ENCODE measurements at places on chromosomes 6 and 20.

GRCh38 chr6:13436399-13437217, 50.8 kb downstream of the GFOD1 start:
- no peak for DNase-seq
- H3K27ac ChIP-seq: no peak overlapping the region
- H3K36me3 ChIP-seq: no peaks in the 10 kb centered on the region
- H3K4me3 ChIP-seq: no peak overlapping the region
- no peaks in the 10 kb centered on the region for H3K27me3 ChIP-seq

DNA sequence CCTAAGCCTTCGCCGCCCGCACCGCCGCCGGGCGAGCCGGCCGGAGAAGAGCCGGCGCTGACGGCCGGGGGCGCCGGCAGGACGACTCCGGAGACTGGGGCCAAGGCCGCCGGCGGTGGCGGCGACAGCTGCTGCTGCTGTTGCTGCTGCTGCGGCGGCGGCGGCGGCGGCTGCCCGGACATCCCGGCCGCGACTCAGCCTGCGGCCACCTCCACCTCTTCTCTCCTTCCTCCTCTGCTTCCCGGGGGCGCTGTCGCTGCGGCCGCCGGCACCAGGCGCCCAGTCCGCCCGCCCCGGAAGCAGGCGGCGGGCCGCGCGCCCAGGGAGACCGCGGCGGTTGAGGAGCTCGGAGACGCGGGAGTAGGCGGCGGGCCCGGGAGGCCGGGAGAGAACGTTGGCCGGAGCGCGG, 307 bp downstream of the RANBP9 start:
- peak overlapping the region; percentile 87 for H3K27ac ChIP-seq
- H3K4me1 ChIP-seq: peaks cover 24% of the 10 kb centered on the region
- H3K27me3 ChIP-seq: no peaks in the 10 kb centered on the region
- no peak for DNase-seq
- peak overlapping the region; percentile 99 for H3K4me3 ChIP-seq

GRCh38 chr6:148493424-148493823, 150.8 kb downstream of the SASH1 start:
- DNase-seq: peak; percentile 27
- peaks cover 70% of the 10 kb centered on the region for H3K4me1 ChIP-seq
- H3K27me3 ChIP-seq: no peaks in the 10 kb centered on the region
- H3K36me3 ChIP-seq: peaks cover 15% of the 10 kb centered on the region

DNA sequence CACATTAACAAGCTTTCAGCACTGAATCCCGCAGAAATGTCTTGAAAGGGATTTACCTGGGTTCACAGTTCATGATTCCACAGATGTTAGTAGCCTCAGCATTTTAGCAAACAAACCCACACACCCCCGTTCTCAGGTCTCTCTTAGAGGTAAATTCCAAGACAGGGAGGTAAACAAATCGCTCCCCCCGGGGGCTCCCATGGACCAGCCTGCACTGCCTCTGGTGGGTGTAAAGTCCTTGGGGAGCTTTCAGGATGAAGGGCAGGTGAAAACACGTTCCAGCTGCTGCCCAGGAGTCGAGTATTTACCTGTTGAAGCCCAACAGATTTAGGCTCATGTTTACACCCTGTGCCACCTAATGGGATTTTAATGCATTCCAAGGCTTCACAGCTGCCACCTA, 187.0 kb upstream of the FOXQ1 start:
- no peaks in the 10 kb centered on the region for H3K4me1 ChIP-seq
- H3K36me3 ChIP-seq: no peaks in the 10 kb centered on the region
- no peak for DNase-seq
- no peaks in the 10 kb centered on the region for H3K27me3 ChIP-seq
- no peak overlapping the region for H3K27ac ChIP-seq
- no peak overlapping the region for H3K4me3 ChIP-seq

GRCh38 chr6:30312676-30313321, 13.9 kb upstream of the TRIM39 start:
- H3K4me3 ChIP-seq: no peak overlapping the region
- no peak for DNase-seq
- no peak overlapping the region for H3K27ac ChIP-seq
- H3K4me1 ChIP-seq: no peaks in the 10 kb centered on the region
- H3K36me3 ChIP-seq: peaks cover 9% of the 10 kb centered on the region

GRCh38 chr20:878511-879307, 37.4 kb downstream of the ANGPT4 start:
- H3K27ac ChIP-seq: no peak overlapping the region
- H3K36me3 ChIP-seq: no peaks in the 10 kb centered on the region
- H3K4me3 ChIP-seq: no peak overlapping the region
- peaks cover 5% of the 10 kb centered on the region for H3K4me1 ChIP-seq

DNA sequence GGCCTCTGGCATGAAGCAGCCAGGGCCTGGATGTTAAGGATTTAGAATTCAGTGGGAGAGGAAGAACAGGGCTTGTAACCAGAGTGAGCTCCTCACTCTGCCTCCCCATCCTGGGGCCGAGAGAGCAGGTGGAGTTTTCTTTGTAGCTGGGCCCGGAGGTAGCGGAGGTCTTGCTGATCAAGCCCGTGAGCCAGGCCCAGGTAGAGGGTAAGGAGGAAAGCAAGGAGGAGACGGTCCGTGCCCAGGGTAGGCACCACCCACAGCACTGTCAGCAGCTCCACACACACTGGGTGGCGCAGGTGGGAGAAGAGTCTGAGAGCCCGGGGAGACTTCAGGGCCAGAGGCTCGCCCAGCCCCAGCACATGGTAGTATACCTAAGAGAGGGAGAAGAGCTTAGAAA, 2.1 kb upstream of the PPP1R18 start:
- peaks cover 30% of the 10 kb centered on the region for H3K4me1 ChIP-seq
- H3K27me3 ChIP-seq: no peaks in the 10 kb centered on the region
- peak overlapping the region; percentile 100 for H3K27ac ChIP-seq
- no peak for DNase-seq

DNA sequence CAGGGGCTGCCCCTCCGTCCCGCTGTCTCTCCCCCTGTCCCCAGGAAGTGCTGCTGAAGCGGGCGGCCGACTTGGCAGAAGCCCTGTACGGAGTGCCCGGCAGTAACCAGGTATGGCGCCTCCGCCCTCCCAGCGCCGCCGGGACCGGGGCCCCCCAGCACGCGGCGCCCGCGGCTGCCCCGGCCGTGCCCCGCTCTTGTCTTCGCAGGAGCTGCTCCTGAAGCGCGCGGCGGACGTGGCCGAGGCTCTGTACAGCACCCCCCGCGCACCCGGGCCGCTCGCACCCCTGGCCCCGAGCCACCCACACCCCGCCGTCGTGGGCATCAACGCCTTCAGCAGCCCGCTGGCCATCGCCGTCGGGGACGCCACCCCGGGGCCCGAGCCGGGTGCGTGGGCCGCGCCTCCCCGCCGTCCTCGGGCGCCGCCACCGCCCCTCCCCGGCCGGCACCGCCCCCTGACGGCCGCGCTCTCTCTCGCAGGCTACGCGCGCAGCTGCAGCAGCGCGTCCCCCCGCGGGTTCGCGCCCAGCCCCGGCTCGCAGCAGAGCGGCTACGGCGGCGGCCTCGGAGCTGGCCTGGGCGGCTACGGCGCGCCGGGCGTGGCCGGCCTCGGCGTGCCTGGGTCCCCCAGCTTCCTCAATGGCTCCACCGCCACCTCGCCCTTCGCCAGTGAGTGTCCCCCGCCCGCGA, 48.4 kb downstream of the CPXM1 start:
- no peak overlapping the region for H3K27ac ChIP-seq
- peak; percentile 59 for DNase-seq
- H3K27me3 ChIP-seq: peaks cover 64% of the 10 kb centered on the region
- H3K4me1 ChIP-seq: peaks cover 7% of the 10 kb centered on the region

GRCh38 chr20:51447097-51447764, 95.3 kb downstream of the NFATC2 start:
- DNase-seq: peak; percentile 100
- H3K27ac ChIP-seq: peak overlapping the region; percentile 66
- peaks cover 21% of the 10 kb centered on the region for H3K4me1 ChIP-seq
- peak overlapping the region; percentile 50 for H3K4me3 ChIP-seq

DNA sequence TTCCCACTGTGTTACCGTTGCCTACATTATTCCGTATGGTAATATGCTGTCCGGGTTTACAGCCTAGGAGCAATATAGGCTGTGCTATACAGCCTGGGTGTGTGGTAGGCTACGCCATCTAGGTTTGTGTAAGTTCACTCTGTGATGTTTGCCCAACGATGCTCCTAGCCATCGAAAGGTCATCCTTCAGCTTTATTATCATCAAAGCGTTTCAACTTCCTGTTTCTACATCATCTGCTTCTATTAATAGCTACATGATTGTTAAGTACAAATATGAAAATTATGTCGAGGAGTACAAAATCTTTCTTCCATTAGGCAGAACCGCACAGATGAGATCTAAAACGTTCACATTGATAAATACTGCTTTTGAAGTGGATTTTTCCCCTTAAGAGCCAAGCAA, 69.9 kb downstream of the PPP1R14C start:
- no peak overlapping the region for H3K4me3 ChIP-seq
- peaks cover 17% of the 10 kb centered on the region for H3K4me1 ChIP-seq
- DNase-seq: no peak
- H3K27ac ChIP-seq: no peak overlapping the region

DNA sequence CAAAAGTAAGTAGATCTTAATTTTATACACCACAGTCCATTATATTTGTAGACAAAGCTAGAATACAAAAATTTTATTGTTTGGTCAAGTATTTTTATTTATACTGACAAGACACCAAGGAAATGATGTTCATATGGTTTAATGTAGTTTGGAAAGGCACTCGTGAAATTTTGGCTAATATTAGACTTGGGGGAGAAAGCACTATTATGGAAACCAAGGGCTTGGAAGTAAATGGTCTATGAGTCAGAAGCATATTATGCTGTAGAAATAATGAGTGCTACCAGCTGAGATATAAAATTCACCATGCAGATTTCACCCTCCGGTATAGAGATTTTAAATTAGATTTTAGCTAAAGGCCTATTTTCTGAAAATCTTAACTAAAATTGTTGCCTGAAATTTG, 233.6 kb downstream of the KCNQ5 start:
- peaks cover 11% of the 10 kb centered on the region for H3K4me1 ChIP-seq
- DNase-seq: peak; percentile 30
- H3K36me3 ChIP-seq: no peaks in the 10 kb centered on the region
- H3K27me3 ChIP-seq: no peaks in the 10 kb centered on the region
- no peak overlapping the region for H3K4me3 ChIP-seq
- no peak overlapping the region for H3K27ac ChIP-seq

GRCh38 chr6:53623497-53623896, 42.1 kb downstream of the KLHL31 start:
- peak; percentile 62 for DNase-seq
- H3K36me3 ChIP-seq: no peaks in the 10 kb centered on the region
- no peak overlapping the region for H3K27ac ChIP-seq
- H3K27me3 ChIP-seq: peaks cover 15% of the 10 kb centered on the region

GRCh38 chr6:13624871-13625288, 9.7 kb downstream of the NOL7 start:
- H3K27me3 ChIP-seq: no peaks in the 10 kb centered on the region
- no peak overlapping the region for H3K4me3 ChIP-seq
- DNase-seq: peak; percentile 66
- no peaks in the 10 kb centered on the region for H3K4me1 ChIP-seq
- peaks cover 65% of the 10 kb centered on the region for H3K36me3 ChIP-seq

DNA sequence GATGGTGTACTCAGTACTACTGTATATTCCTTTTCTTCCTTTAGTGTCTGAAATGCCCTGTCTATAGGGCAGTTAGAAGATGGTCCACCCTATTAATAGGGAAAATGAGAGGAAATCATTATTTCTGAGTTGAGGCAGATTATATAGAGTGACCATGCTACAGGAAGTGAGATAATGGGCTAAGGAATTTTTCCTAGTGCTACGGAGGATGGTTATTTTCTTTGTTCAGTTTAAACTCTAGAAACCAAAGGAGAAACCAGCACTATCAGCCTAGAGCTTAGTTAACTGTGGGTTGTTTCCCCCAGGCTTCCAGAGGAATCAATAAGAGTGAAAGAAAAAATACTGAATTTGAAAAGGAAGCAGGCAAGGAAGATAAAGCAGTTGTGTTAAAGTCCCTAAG, 474 bp downstream of the TSBP1 start:
- H3K36me3 ChIP-seq: no peaks in the 10 kb centered on the region
- no peaks in the 10 kb centered on the region for H3K27me3 ChIP-seq
- peaks cover 24% of the 10 kb centered on the region for H3K4me1 ChIP-seq

DNA sequence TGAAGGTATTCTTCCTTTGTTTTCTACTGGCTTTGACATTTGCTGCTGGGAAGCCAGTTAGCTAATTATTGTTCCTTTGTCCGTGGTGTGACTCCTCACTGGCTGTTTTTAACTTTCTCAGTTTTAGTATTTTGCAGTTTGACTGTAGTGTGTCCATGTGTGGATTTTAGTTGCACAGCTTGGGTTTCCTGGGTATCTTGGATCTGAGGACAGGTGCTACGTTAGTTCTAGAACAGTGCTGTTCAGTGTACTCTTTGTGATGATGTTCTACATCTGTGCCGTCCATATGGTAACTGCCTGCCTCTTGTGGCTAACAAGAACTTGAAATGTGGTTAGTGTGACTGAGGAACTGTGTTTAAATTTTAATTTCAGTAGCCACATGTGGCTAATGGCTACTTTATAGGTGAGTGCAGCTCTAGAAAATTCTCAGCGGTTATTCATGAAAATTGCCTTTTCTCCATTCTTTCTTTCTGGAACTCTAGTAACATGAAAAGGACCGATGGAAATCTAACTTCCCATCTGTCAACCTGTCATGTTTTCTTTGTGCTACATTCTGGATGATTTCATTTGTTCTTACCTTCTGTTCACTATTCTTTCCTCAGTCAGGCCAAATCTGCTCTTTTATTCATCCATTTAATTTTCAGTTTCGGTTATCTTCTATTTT, 7.4 kb downstream of the SNX9 start:
- H3K4me3 ChIP-seq: no peak overlapping the region
- no peaks in the 10 kb centered on the region for H3K27me3 ChIP-seq
- H3K4me1 ChIP-seq: peaks cover 43% of the 10 kb centered on the region
- H3K36me3 ChIP-seq: peaks cover 12% of the 10 kb centered on the region
- no peak for DNase-seq

GRCh38 chr6:70874181-70874913, 82.5 kb downstream of the B3GAT2 start:
- no peaks in the 10 kb centered on the region for H3K36me3 ChIP-seq
- 0 out of 2 replicates have a peak, but pooled peaks cover 8% of the 10 kb centered on the region for H3K27me3 ChIP-seq
- H3K4me1 ChIP-seq: no peaks in the 10 kb centered on the region
- DNase-seq: no peak

- no peak overlapping the region for H3K27ac ChIP-seq
- H3K36me3 ChIP-seq: no peaks in the 10 kb centered on the region
- H3K4me1 ChIP-seq: no peaks in the 10 kb centered on the region
- H3K27me3 ChIP-seq: no peaks in the 10 kb centered on the region
- H3K4me3 ChIP-seq: no peak overlapping the region
These were observed 209.5 kb downstream of the KIF16B start for GRCh38 chr20:16363506-16364319.

- peaks cover 2% of the 10 kb centered on the region for H3K4me1 ChIP-seq
- no peaks in the 10 kb centered on the region for H3K27me3 ChIP-seq
- no peaks in the 10 kb centered on the region for H3K36me3 ChIP-seq
- DNase-seq: no peak
- H3K27ac ChIP-seq: no peak overlapping the region
These were observed 94.8 kb upstream of the OPRM1 start for GRCh38 chr6:153944201-153944600.

DNA sequence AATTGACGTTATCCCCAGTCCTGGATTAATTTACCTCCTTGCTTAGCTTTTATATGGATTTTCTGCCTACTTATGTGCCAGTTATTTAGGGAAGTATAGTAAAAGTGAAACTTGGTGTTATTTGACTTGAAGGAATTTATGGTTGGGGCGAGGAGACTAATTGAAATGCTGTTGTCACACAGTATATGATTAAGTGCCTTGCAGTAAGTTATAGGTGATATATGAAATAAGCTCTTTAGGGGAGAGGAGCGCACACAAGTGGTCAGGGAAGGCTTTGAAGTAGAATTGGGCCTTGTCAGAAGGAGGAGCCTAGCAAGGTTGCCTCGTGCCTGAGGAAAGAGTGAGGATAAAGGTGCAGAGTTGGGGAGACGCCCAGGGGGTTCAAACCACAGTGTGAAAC, 20.5 kb downstream of the NCOA7 start:
- no peaks in the 10 kb centered on the region for H3K27me3 ChIP-seq
- no peak for DNase-seq
- no peak overlapping the region for H3K27ac ChIP-seq
- H3K36me3 ChIP-seq: no peaks in the 10 kb centered on the region
- H3K4me3 ChIP-seq: no peak overlapping the region
